Brain microvascular endothelial cell (primary cell): ENCODE measurements at places on chromosomes 1 and 21.

DNA sequence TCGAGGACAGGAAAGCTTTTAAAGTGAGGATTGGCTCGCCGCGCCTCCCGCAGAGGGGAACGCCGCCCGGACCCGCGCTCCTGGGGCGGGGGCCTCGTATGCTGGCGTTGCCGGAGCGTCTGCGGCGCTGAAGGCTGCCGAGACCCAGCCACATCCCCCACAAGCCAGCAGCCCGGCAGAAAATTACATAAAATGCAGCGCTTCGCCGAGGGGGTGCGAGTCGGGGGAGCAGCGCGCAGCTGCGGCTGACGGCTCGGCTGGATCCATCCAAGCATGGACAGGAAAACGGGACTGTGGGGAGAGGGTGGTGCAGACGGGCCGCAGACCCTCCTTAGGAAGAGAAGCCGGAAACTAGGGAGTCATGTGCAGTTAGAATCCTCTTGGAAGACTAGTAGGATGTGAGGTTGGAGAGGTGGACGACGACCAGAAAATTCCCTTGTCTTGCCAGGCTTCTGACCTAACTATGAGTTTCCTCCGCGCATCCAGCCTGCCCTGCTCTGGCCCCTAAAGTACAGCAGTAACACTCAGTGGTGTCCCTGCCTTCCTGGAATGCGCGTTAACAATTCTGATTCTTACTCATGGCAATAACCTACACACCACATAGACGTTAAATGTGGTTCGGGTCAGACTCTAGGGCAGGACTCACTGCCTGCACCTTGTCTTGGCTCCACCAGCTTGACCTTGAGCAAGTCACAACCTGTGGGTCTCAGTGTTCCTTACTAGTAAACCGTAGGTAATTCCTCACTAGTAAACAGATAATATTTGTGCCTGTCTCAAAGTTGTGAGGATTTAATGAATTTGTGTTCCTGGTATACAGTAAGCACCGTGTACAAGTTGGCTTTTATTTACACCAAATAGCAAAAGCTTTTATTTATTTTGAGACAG lies 953 bp upstream of the BRWD1 start:
- peak; percentile 59 for DNase-seq

DNA sequence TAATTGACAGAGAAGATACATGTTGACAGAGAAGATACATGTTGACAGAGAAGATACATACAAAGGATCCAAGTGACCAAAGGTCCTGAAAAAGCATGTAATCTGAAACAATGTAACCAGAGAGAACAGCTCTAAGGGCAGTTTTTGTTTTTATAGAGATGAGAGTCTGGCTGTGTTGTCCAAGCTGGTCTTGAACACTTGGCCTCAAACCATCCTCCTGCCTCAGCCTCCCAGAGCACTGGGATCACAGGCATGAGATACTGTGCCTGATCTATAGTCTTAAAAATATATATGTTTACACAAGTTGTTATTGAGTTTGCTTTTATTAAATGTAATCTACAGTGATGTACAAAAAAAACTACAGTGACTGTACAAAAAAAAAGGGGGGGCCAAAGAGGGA lies 12.5 kb downstream of the MEAF6 start:
- no peak for DNase-seq

- DNase-seq: no peak
Observed at GRCh38 chr1:154403261-154403943, 1.7 kb upstream of the IL6R start.

- DNase-seq: no peak
Observed at GRCh38 chr1:96804648-96805047, 83.1 kb downstream of the PTBP2 start.

GRCh38 chr1:207495801-207496792 lies at the start of gene CR1:
Gene CR1 (plus strand): TSS chr1:207496157. CDS start chr1:207496268, 111 bp downstream.
- no peak for DNase-seq

DNA sequence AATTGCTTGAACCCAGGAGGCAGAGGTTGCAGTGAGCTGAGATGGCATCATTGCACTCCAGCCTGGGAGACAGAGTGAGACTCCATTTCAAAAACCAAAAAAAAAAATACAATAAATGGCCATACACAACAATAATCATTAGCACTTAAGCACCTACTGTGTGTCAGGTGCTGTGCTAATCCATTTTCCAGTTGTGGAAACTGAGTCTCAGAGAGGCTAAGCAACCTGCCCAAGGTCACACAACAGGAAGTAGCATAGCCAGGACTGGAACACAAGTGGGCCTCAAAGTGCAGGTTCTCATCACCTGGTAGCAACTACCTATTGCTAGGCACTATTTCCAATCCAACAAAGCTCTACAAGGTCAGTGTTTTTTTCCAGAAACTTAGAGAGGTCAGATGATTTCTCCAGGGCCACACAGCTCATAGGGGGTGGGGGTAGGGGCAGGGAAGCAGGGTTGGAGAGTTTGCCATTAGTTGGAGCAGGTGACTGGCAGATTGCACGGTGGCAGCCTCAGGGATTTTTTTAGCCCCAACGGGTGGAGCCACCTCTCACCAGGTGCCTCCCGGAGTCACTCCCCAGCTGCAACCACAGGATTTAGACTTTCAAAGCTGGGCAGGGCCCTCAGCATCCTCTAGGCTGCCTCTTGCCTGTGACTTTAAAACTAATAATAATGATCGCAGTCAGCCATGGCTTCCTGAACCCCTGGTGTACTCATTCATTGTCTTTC lies 52.5 kb upstream of the ID3 start:
- DNase-seq: no peak

GRCh38 chr1:9900142-9901043 lies 9.7 kb downstream of the CTNNBIP1 start:
- no peak for DNase-seq

- DNase-seq: peak; percentile 40
Observed at GRCh38 chr1:112172294-112172882, 182.9 kb upstream of the KCND3 start.

GRCh38 chr1:29878501-29878900 lies 642.2 kb downstream of the PTPRU start:
- DNase-seq: no peak

DNA sequence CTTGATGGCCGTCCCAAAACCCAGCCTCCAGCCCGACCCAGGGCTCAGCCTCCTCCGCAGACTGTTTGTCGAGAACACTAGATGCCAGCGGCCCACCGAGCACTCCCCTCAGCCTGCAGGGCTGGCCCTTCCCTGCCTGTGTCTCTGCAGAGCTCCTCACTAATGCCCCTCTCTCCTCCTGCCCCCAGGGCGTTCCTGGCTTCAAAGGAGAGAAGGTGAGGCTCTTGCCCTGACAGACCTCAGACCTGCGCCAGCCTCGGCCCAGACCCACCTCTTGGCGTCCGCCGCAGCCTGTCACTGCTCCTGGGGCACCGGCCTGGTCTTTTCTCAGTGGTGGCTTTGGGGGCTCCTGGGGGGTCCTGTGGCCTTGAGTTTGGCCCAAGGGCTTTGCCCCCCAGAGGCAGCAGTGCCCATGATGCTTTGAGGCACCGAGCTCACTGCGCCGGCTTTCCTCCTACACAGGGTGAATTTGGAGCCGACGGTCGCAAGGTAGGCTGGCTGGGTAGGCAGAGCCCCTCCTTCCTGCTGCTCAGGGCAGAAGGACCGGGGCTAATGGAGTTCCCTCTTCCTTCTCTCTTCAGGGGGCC lies 18.4 kb downstream of the COL6A2 start:
- no peak for DNase-seq

GRCh38 chr1:107299521-107299920 lies 158.7 kb downstream of the NTNG1 start:
- DNase-seq: no peak

DNA sequence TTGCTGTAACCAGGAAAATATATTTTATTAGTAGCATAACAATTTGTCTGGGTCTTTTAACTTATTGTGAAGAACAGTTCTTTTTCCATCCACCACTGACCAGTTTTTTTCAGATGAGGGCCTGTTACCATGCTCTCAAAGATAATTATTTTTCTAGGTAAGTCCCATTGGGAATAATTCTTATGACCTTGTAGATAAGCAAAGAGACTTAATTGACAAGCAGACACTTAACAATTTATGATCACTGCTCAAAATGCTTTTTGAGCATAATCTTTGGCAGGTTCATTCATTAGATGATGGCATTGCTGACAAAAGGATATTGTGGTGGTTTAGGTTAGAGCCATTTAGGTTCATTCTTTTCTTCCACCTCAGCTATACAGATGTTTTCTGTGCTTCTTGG lies 6.6 kb downstream of the SNX27 start:
- DNase-seq: no peak

GRCh38 chr1:23657659-23658275 lies 33.8 kb upstream of the RPL11 start:
- peak; percentile 10 for DNase-seq

- DNase-seq: no peak
Observed at GRCh38 chr21:24824209-24824608, 783.1 kb downstream of the MRPL39 start.

- no peak for DNase-seq
Observed at GRCh38 chr1:47938520-47938919, 58.7 kb downstream of the TRABD2B start.

GRCh38 chr1:26739329-26739914 lies 43.6 kb downstream of the ARID1A start:
- no peak for DNase-seq

DNA sequence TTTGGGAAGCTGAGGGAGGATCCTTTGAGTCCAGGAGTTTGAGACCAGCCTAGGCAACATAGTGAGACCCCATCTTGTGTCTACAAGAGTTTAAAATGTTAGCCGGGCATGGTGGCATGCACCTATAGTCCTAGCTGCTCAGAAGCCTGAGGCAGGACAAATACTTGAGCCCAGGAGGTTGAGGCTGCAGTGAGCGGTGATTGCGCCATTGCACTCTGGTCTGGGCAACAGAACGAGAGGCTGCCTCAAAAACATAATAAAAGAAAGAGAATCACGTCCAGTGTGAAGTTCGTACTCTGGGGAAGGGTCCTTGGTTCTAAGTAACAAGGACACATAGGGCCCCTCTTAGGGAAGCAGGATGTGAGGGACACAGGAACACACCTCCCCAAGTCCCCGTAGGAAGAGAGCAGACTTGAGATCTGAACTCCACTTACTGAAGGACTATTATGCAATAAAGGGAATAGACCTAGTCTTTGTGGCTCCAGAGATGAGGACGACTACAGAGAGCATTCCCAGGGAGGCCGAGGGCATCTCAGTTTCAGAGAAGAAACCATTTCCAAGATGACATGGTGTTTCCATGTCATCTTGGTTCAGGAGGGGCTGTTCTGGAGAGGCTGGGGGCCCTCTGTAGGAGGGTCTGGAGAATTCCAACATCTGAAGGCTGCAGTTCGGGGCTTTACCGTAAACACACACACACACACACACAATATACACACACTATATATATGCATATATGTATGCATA lies 10.8 kb upstream of the ENO1 start:
- DNase-seq: no peak

- DNase-seq: no peak
Observed at GRCh38 chr1:221328371-221328770, 413.5 kb downstream of the DUSP10 start.

GRCh38 chr1:10033359-10033845 lies 644 bp downstream of the UBE4B start:
- DNase-seq: peak; percentile 28

DNA sequence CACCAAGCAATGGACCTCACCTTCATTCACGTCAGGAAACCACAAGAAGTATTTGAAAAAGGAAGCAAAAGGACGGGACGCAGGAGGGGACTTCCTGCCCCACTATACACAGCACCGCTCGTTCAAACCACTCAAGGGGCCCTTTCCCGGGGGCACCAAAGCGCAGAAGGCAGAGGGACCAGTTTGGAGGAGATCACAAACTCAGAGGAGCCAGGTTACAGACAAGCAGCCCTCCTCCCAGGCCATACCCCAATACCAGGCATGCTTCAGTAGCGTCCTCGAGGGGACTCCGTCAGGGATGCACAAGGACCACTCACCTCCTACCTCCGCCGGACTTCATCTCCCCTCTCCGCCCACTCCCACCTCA lies 685 bp downstream of the CRTC2 start:
- DNase-seq: no peak

GRCh38 chr1:53725238-53725689 lies 13.7 kb downstream of the GLIS1 start:
- no peak for DNase-seq

- no peak for DNase-seq
Observed at GRCh38 chr21:37907076-37907475, 9.2 kb downstream of the KCNJ6 start.

GRCh38 chr1:204455063-204455830 lies 39.4 kb downstream of the PIK3C2B start:
- DNase-seq: no peak

GRCh38 chr1:217076902-217077301 lies 353.7 kb upstream of the ESRRG start:
- DNase-seq: no peak

- DNase-seq: no peak
Observed at GRCh38 chr1:108639899-108640560, 20.9 kb downstream of the HENMT1 start.

GRCh38 chr1:160400646-160401486 lies 502 bp downstream of the VANGL2 start:
- no peak for DNase-seq

GRCh38 chr1:185789501-185790193 lies 55.5 kb downstream of the HMCN1 start:
- no peak for DNase-seq

DNA sequence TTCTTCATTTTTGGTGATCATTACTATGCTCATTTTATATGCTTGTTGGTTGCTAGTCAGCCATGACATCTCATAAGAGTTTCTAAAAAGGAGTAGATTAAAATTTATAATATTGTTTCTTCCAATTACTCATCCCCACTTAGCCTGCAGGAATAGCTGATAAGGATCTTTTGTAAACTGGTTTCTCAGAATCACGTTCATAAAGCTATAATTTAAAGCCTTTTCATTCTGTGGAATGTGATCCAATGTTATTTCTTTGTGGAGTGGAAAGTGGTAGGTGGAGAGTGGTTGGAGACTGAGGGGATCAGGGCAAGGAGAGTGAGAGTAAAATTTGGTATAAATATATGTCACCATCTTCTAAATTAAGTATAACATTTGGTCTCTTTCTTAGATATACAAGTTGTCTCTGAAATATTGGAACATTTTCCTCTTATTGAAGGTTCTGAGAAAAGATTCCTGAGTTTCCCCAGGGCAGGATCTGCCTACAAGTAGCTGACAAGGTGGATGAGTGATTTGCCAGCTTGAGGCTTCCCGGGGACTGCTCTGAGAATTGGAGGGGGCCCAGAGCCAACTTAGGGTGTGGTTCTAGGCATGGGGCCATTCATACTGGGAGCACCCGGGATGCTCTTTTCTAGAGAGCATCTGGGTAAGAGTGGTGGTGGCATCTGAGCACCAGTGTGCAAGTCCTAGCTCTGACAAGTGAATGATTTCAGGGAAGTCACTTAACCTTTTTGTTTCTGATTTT lies 116.4 kb downstream of the TBX19 start:
- no peak for DNase-seq

- no peak for DNase-seq
Observed at GRCh38 chr1:246147524-246148461, 359.3 kb downstream of the SMYD3 start.
